ENCODE measurements at places on chromosomes 11 and 22. TPM values are rescaled to one million over a fixed set of nuclear protein-coding genes. Genes with fewer than 3 reads are reported as not detected.

The C22orf31 gene
- not detected for total RNA-seq

The C11orf16 gene
- 0.15 TPM for total RNA-seq

The OR52E8 gene
- total RNA-seq = not detected

- no peak for DNase-seq
- H3K27me3 ChIP-seq = no peaks in the 10 kb centered on the region
- no peak overlapping the region for H3K4me3 ChIP-seq
- no peaks in the 10 kb centered on the region for H3K4me1 ChIP-seq
- no peak overlapping the region for H3K27ac ChIP-seq
- no peaks in the 10 kb centered on the region for H3K36me3 ChIP-seq
Measured at GRCh38 chr22:49763138-49763537, 64.5 kb downstream of the BRD1 start.

DNA sequence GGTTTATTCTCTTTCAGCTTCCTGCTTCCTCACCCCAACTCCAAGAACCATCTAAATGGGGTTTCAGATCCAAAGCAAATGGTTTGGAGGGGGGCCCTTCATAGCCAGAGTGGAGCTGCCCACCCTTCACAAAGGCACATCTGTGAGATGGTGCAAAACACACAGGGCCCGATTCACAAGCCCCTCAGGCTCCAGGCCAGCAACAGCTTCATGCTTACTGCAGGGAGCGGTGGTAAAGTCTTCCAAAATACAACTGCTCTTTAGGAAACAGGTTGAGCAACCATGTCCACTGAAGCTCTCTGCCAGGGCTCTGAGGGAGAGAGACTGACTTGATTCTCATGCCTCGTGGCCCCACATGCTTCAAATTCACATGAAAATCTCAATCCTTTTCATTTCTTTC is 213.0 kb upstream of the NARS2 start:
- no peaks in the 10 kb centered on the region for H3K4me1 ChIP-seq
- no peak overlapping the region for H3K4me3 ChIP-seq
- H3K36me3 ChIP-seq = no peaks in the 10 kb centered on the region
- H3K27ac ChIP-seq = no peak overlapping the region

GRCh38 chr11:33479231-33479630 is 221.4 kb downstream of the C11orf91 start:
- no peaks in the 10 kb centered on the region for H3K27me3 ChIP-seq
- DNase-seq = no peak
- no peak overlapping the region for H3K4me3 ChIP-seq
- no peaks in the 10 kb centered on the region for H3K36me3 ChIP-seq
- peaks cover 7% of the 10 kb centered on the region for H3K4me1 ChIP-seq

DNA sequence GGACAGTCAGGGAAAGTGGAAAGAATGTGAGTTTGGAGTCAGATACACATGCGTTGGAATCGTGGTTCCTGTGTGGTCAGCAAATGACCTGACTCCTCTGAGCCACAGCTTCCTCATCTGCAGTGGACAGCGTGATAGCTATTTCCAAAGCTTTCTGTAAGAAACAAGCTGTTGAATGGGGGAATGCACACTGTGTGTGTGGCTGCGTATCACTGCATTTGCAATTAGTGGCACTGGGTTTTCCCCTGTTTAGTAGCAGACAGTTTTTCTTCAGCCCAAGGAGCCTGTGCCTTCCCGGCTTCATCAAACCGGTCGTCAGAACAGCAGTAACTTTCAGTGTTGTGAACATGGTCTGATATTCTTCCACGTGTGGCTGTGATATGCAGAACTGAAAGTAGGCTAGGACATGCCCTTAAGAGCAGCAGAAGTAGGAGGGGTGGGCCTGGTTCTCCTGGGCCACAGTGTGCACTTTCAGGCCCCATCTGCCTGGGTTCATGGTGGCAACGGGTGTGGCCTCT is 121.5 kb downstream of the RRAS2 start:
- DNase-seq = no peak
- H3K27me3 ChIP-seq = peaks cover 31% of the 10 kb centered on the region
- no peak overlapping the region for H3K4me3 ChIP-seq
- no peaks in the 10 kb centered on the region for H3K4me1 ChIP-seq

- H3K4me1 ChIP-seq = no peaks in the 10 kb centered on the region
- no peaks in the 10 kb centered on the region for H3K36me3 ChIP-seq
- no peaks in the 10 kb centered on the region for H3K27me3 ChIP-seq
- H3K4me3 ChIP-seq = no peak overlapping the region
- no peak overlapping the region for H3K27ac ChIP-seq
Measured at GRCh38 chr11:12629601-12630313, 44.5 kb upstream of the TEAD1 start.

DNA sequence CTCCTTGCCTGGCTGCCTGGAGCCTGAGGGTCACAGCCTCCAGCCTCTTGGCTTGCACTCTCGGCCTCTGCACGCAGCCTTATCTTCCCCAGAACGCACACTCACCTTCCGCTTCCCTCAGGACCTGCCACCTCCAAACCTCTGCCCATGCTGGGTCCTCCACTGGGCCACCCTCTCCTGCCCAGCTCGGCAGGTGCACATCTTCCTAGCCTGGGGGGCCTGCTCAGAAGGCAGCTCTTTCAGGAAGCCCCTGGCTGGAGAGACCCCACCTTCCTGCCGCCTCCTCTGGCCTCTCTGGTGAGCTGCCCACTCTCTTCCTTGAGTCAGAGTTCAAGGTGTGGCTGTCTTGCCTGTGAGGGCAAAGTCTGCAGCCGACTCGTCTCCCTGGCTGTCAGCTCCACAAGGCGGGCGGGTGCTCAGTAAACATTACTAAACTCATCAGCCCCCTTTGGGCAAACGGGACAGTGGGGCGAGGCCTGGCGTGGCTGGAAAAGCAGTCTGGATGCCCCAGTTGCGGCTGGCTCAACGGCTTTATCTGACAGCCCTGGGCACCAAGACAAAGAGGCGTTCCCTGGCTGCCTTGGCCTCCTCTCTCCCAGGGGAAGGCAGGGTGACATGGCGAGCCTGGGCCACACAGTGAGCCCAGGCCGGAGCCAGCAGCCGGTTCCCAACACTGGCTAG is 1.7 kb upstream of the LINC01488 start:
- no peak overlapping the region for H3K4me3 ChIP-seq
- H3K36me3 ChIP-seq = no peaks in the 10 kb centered on the region
- no peaks in the 10 kb centered on the region for H3K27me3 ChIP-seq
- H3K4me1 ChIP-seq = 0 out of 2 replicates have a peak, but pooled peaks cover under 1% of the 10 kb centered on the region

DNA sequence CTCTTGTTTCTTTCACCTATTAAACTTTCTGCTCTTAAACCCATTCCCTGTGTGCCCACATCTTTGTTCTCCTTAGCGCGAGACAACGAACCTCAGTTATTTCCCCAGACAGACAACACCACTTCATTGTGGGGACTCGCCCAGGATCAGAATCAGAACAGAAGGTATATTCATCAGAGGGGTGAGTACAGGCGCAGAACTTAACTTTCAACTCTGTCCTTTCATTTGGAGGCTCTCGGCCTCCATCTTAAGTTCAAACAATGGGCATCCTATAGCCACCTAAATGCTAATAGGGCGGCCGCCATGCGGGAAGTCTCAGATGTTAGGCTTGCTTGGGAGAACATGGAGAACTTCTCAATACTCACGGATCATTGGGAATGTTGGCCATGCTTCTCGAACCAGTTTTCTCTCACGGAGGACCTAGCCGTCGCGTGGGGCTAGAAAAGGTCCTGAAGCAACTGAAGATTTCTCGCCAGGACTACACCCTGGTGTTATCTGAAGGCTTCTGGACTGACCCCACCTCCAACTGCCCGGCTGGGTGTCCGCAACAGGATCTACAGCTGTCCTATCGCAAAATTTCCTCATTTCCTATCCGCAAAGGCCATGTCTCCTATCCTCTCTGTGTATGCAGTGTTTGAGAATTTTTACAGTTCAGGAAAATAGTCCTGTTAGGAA is 13.4 kb upstream of the HYLS1 start:
- no peak for DNase-seq
- no peaks in the 10 kb centered on the region for H3K36me3 ChIP-seq
- no peaks in the 10 kb centered on the region for H3K4me1 ChIP-seq
- no peak overlapping the region for H3K27ac ChIP-seq
- H3K27me3 ChIP-seq = no peaks in the 10 kb centered on the region

GRCh38 chr22:40524392-40525249 is 111.9 kb downstream of the MRTFA start:
- peaks cover 29% of the 10 kb centered on the region for H3K4me1 ChIP-seq
- H3K27ac ChIP-seq = peak overlapping the region; percentile 40
- H3K4me3 ChIP-seq = no peak overlapping the region
- no peak for DNase-seq
- H3K36me3 ChIP-seq = no peaks in the 10 kb centered on the region
- H3K27me3 ChIP-seq = no peaks in the 10 kb centered on the region
